CD8-positive, alpha-beta memory T cell (primary cell): ENCODE measurements at places on chromosomes 1 and 21.

DNA sequence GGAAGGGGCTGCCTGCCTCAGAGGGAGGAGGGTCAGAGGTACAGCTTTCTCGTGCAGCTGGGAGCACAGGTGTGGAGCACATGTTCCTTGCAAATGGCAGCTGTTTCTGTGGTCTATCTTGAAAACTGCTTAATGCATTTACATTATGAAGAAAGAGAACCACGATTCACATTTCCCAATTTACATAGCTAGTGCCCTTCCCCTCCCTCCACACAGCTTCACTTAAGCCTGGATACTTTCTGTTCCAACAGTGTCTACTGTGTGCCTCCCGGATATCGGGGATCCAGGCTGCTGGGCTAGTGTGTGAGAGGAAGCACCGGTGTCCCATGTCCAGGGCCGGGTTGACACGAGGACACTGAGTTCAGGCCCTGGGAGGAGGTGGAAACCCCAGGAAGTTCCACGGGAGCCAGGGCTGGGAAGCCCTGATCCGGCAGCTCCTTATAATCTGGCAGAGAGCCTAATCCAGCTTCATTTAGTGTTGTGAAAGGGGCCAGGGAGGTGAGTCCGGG lies 31.6 kb downstream of the TMCC2 start:
- no peak for DNase-seq

GRCh38 chr1:41913014-41913413 lies 5.7 kb downstream of the HIVEP3 start:
- no peak for DNase-seq

- no peak for DNase-seq
Measured at GRCh38 chr1:97332716-97333115, 588.1 kb downstream of the DPYD start.

DNA sequence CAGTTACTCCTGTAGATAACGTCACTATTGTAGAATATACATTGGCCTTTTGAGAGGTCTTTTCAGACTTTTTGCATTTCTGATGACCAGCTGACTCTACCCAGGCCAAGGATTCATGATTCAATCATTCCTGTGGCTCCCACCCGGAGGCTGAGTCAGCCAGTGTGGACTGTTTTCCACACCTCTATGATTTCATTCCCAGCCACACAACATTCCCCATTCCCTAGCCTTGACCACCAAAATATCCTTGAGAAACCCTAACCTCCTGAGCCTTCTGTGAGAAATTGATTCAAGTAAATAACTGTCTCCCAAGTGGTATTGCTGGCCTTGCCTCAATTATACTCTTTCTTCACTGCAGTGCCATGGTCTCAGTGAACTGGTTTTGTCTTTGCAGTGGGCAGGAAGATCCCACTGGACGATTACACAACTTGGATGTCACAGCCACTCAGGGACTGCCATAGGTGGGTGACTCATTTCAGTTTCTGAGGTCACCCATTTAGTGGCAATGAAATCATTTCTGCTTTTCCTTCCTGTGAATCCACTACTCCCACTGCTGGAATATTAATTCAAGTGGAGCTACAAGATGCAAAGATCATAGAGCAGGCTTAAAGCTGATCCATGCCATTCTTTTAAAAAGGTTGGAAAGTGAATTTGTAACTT lies 518.6 kb upstream of the ZP4 start:
- no peak for DNase-seq

- DNase-seq, result no peak
Measured at GRCh38 chr1:28067523-28068090, 20.8 kb downstream of the EYA3 start.

GRCh38 chr1:185699874-185700273 lies 34.3 kb upstream of the HMCN1 start:
- no peak for DNase-seq

- DNase-seq, result no peak
Measured at GRCh38 chr1:182650678-182651338, 33.6 kb downstream of the RGS8 start.

- no peak for DNase-seq
Measured at GRCh38 chr1:202462342-202463076, 114.0 kb downstream of the PPP1R12B start.

GRCh38 chr1:118987468-118988185 lies 516 bp downstream of the TBX15 start:
- no peak for DNase-seq

DNA sequence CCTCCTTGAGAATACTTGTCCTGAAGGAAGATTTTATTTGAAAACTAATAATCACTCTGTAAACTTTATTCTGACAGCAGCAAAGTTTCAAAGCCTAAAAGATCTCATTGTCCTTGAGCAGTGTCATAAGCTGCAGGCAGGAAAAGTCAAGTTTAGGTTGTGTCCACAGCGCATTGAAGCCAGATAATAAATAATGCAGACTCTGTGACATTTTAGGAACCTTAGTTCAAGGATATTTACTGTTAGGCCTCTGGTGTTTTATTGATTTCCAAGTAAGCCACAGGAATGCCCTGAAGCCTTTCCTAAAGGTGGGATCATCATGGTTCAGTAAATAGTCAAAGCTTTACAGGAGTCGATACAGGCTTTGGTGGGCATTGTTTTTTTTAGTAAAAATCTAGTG lies 356.4 kb upstream of the SGIP1 start:
- no peak for DNase-seq

- DNase-seq, result no peak
Measured at GRCh38 chr1:187648091-187648490, 819.3 kb downstream of the PLA2G4A start.

DNA sequence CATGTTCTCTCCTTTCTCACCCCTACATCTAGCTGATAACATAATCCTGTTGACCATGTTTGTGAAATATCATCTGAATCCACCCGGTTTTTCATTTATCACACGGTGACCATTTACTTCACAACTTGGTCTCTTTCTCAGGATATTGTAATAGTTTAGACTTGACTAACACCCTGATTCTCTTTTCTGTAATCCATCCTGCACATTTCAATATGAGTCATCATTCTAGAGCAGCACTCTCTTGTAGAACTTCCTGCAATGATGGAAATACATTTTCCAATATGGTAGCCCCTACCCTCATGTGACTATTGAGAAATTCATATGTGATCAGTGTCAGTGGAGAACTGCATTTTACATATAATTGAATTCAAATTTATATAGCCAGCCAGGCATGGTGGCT lies 2.3 kb upstream of the JAM2 start:
- DNase-seq, result no peak

DNA sequence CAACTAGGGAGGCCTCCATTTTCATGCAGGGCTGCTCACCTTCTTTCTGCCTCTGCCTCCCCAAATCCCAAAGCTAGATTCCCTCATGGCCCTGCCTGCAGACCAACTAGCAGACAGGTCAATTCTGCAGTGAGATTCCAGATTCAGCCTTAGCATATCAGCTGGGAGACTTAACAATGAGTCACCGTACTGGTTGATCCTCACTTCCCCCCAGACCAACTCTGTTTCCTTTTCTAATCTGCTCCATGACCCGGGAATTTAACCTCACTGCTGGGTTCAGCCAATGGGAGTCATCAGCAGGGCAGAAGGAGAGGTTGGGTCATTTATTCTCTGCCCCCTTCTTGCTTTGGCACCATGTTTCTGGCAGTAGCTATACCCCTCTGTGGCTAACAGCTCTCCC lies 140.6 kb upstream of the GRIK3 start:
- DNase-seq, result no peak

DNA sequence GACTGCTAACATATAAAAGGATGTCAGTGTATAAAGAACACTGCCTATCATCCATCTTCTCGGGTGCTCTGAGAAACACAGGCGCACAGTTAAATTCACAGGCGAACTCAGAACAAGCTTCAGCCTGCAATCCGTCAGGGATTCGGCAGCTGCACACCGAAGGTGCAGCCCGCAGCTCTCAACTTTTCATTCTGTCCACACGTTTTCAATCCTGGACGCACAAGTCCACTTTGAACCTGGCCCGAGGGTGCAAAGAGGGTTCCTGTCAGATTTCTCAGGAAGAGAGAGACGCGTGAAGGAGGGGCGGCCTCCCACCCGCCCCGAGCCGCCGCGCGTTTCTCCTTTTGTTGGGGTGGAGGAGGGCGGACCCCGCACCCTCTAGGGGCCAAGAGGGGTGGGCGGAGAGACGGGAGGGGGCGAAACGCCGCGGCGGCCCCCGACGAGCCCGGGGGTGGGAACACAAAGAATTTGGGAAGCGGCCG lies 724 bp downstream of the DOCK7 start:
- DNase-seq, result peak; percentile 6

DNA sequence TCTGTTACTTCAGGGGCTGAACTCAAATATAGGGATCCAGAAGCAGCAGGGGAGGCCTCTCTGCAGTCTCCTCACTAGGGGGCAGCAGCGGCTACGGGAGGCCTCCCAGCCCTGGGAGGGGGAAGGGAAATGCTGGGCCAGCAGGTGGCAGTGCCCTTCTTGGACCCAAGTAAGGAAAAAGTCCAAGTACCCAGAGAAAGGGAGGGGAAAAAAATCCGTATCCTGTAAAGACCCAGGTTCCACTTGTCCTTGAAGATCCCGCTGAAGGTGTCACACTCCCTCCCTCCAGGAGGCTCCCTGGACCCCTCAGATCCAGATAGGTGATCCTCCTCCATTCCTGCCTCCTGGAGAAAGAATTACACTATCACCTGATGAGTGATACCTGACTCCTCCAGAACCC lies 14.1 kb upstream of the NUAK2 start:
- DNase-seq, result peak; percentile 63

- no peak for DNase-seq
Measured at GRCh38 chr1:175508320-175509110, 234.9 kb downstream of the TNR start.

- DNase-seq, result no peak
Measured at GRCh38 chr1:238252033-238252802, 361.5 kb upstream of the ZP4 start.

DNA sequence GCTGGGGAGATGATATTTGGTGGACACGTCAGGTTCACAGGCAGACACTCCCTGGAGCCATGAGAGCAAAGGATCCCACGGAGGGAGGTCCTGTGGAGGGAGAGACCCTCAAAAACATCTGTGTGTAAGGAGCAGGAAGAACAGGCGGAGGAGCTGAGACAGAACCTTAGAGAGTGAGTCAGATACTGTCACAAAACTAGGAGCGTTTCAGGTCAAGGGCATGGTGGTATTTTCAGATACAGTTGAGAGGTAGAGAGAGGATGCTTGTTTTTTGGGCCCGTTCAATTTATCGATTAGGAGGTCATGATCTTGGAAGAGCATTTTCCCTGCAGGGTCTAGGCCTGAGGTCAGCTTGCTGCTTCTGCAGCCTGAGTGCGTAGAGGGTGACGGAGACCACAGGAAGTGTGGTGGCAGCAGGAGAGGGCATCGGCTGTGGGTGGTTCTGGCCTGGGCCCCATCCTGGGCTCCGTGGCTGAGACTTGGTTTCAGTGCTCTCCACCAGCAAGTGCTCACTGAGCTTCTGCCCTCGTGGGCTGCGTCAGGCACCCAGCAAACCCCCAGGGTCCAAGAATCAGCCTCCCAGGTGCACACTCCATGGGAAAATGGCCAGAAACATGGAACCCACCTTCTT lies 39.9 kb downstream of the SPSB1 start:
- DNase-seq, result no peak

DNA sequence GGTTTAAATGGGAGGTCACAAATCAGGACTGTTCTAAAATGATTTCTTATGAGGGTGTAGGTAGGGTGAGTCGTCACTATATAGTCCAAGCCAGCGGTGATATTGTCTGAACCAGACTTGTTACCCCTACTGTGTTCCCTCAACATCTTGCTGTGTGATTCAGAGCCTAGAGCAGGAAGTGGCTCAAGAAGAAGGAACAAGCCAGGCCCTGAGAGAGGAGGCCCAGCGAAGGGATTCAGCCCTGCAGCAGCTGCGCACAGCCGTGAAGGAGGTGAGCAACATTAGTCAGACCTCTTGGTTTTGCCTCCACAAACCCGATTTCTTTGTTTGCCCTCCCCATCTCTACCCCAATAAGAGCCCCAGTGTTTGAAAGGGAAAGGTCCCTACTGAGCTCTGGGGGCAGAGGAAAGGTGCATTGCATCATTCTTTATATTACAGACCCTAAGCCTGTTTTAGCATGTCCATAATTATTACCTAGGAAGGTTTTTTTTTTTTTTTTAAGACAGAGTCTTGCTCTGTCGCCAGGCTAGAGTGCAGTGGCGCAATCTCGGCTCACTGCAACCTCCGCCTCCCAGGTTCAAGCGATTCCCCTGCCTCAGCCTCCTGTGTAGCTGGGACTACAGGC lies 5.0 kb upstream of the SH3BGRL3 start:
- DNase-seq, result no peak

- no peak for DNase-seq
Measured at GRCh38 chr1:160542303-160542945, 19.4 kb upstream of the SLAMF6 start.

- DNase-seq, result no peak
Measured at GRCh38 chr21:18914570-18914969, 511.0 kb upstream of the TMPRSS15 start.

GRCh38 chr1:155968670-155969069 lies 9.7 kb downstream of the ARHGEF2 start:
- no peak for DNase-seq

GRCh38 chr1:200934676-200935245 lies 40.1 kb downstream of the INAVA start:
- DNase-seq, result no peak

DNA sequence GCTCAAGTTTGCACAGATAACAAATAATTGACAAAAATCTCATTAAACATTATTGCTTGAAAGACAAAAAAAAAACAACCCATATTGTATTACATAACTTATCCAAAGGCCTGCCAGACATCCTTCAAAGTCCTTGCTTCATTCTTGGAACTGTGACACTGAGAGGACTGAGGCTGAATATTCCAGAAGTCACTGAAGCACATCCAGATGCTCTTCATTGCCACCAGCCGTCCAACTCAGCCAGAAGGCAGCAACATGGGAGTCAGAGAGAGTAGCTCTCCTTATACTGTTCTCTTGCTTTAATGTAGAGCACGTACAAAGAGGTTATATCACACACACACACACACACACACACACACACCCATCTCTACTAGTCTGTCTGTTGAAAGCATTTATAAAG lies 755.0 kb downstream of the LTN1 start:
- DNase-seq, result no peak

- DNase-seq, result no peak
Measured at GRCh38 chr1:235169986-235170385, 8.9 kb upstream of the RBM34 start.

DNA sequence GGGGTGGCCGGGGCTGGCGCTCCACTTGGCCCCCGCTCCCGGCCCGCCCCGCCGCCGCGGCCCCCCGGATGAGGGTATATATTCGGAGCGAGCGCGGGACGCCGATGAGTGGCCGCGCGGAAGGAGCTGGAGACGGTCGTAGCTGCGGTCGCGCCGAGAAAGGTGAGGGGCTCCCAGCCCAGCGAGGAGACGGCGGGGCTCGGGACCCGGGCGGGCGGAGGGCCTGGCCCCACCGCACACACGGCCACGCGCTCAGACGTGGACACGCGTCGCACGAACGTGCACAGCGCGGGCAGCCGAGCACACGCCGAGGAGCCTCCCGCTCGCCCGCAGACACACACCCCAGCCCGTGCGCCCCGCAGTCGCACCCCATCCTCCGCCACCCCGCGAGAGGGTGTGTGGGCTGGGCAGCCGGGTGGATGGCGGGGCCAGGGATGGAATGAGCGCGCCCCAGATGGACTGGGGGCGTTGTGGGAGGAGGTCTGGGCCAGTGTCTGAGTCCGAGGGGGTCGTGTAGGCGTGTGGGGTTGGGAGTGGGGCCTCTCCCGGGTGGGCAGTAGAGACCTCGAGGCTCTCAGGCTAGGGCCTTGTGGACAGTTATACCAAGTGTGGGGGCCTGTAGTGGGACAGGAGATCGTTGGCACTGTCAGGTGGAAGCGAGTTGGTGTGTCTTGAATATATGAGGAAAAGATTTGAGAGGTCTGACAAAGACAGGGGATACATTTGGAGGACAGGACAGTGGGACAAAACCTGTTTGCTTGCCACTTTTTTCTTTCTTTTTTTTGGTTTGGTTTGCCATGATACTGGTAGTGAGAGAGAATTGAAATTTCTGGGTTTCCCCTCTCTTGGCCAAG lies at the start of gene UAP1:
Gene UAP1 (plus strand): TSS at position 107 of the 854 bp plus-strand sequence. CDS start 4,347 bp downstream, outside the sequence.
- no peak for DNase-seq
